CD8-positive, alpha-beta memory T cell (primary cell): ENCODE measurements at places on chromosomes 2 and 18.

DNA sequence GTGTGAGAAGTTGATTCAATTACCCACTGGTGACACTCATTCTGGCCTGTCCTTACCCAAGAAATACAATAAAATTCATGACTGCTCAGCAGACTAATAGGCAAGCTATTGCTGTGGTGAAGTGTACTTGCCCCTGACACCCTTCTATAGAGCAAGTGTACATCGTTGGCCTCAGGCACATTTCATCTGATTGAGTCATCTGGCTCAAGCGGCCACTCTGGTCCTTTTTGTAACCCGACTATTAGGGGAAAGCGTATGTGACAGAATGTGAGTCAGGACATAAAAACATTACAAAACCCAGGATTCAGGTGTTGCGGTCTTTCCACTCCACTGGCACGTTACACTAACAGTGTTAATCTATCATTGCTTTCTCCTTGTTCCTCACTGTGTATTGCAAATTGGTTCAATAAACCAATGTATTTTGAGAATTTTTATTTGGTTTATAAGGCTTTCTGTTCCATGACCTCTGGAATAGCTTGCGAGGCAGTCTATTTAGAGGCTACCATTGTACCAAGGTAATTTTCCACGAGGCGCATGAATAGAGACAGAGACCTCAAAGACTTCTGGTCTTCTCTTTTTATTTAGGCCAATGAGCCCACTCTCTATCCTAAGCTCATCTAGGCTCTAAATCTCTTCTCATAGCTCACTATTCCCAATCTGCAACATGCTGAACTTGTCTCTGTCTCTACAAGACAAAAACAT lies 10.2 kb upstream of the TTC32 start:
- no peak overlapping the region for H3K4me3 ChIP-seq
- H3K27ac ChIP-seq = no peak overlapping the region
- DNase-seq = no peak

DNA sequence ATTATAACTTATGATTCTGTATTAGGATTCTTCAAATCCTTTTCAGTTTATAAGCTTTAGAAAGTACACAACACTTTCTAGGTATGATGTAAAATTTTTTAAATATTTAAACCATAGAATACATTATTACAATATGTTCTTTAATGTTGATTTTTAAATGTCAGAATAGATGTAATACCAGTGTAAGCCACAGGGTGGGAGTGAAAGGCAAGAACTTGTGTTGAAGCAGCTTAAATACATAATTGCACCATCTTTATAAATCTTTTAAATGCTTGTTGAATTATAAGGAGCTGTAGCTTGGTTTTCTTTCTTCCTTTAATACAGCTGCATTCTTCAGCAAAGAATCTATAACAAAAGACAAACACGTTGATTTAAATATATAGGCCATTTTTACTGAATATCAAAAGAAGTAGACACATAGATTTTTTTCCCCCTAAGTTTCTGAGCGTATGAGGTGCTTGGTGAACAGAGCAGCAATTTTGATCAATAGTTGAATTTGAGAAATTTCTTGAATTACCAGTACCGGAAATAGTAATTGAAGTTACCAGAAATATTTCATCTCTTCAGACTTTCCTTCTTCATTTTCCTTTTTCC lies 63.0 kb downstream of the TANK start:
- no peak overlapping the region for H3K4me3 ChIP-seq
- H3K36me3 ChIP-seq = peaks cover 9% of the 10 kb centered on the region
- no peaks in the 10 kb centered on the region for H3K4me1 ChIP-seq
- no peaks in the 10 kb centered on the region for H3K27me3 ChIP-seq
- DNase-seq = no peak

- H3K4me3 ChIP-seq = no peak overlapping the region
- no peak for DNase-seq
- no peak overlapping the region for H3K27ac ChIP-seq
Observed at GRCh38 chr2:191778041-191778440, 68.8 kb downstream of the CAVIN2 start.

DNA sequence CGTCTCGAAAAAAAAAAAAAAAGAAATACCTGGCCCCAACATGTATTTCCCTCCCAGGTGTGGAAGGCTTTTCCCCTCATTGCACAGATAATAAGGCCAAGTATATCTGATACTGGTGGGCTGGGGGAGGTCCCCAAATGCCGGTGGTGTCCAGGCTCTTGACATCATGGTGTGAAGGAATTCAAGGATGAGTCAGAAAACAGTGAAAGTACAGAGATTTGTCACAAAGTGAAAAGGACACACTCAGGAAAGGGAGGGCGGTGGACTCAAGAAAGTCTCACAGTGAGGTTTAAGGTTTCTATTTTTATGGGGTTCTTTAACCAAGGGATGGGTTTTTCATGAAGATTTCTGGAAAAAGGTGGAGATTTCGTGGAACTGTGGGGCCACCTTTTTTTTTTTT lies 37.8 kb upstream of the FZD5 start:
- H3K36me3 ChIP-seq = no peaks in the 10 kb centered on the region
- no peaks in the 10 kb centered on the region for H3K4me1 ChIP-seq
- no peaks in the 10 kb centered on the region for H3K27me3 ChIP-seq
- no peak overlapping the region for H3K27ac ChIP-seq
- H3K4me3 ChIP-seq = no peak overlapping the region
- no peak for DNase-seq

- H3K36me3 ChIP-seq = no peaks in the 10 kb centered on the region
- H3K4me1 ChIP-seq = no peaks in the 10 kb centered on the region
- no peaks in the 10 kb centered on the region for H3K27me3 ChIP-seq
- no peak overlapping the region for H3K4me3 ChIP-seq
- no peak overlapping the region for H3K27ac ChIP-seq
Observed at GRCh38 chr2:161570424-161571050, 53.7 kb upstream of the SLC4A10 start.

- no peak overlapping the region for H3K27ac ChIP-seq
- H3K27me3 ChIP-seq = no peaks in the 10 kb centered on the region
- no peak for DNase-seq
- H3K4me1 ChIP-seq = no peaks in the 10 kb centered on the region
- no peak overlapping the region for H3K4me3 ChIP-seq
Observed at GRCh38 chr18:75279381-75279780, 68.8 kb downstream of the TSHZ1 start.

GRCh38 chr18:45554389-45554737 lies 60.9 kb upstream of the SLC14A2 start:
- DNase-seq = no peak
- no peak overlapping the region for H3K4me3 ChIP-seq
- H3K27ac ChIP-seq = no peak overlapping the region
- H3K36me3 ChIP-seq = no peaks in the 10 kb centered on the region

DNA sequence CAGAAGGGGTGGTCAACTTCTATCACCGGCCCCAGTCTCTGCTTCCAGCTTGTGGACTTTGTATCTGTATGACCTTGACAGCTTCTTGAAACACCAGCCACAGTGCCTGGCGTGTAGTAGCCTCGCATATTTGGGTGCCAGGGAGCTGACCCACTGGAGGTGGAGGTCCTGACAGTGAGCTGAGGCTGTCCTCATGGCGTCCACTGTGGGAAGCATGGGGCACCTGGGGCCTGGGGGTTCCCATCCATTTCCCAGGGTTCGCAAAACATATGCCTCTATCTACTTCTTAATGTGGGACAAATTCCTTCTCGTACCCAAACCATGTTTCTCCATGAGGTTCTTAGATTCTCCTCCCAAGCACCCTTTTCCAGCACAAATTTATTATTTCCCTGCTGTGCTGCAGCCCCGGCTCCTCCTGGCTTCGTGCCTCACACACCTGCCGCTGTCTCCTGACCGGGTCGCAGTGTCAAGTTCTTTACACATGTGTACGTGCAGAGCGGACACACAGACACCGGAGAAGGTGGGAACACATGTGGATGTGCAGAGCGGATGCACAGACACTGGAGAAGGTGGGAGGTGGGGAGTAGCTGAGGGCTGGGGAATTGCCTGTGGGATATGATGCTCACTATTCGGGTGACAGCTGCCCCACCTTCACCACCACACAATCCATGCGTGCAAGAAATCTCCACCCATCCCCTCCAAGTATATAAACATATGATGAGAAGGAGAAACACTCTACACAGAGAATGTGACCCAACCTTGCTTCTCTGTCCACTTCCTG lies 23.4 kb downstream of the TMEM18 start:
- no peak for DNase-seq
- no peaks in the 10 kb centered on the region for H3K27me3 ChIP-seq
- no peak overlapping the region for H3K4me3 ChIP-seq
- no peaks in the 10 kb centered on the region for H3K36me3 ChIP-seq

- H3K27me3 ChIP-seq = peaks cover 45% of the 10 kb centered on the region
- H3K36me3 ChIP-seq = no peaks in the 10 kb centered on the region
- peak; percentile 78 for DNase-seq
- peak overlapping the region; percentile 43 for H3K4me3 ChIP-seq
- no peak overlapping the region for H3K27ac ChIP-seq
- H3K4me1 ChIP-seq = peaks cover 11% of the 10 kb centered on the region
Observed at GRCh38 chr2:118855451-118856279, 8.2 kb upstream of the EN1 start.

- no peak for DNase-seq
- H3K4me1 ChIP-seq = no peaks in the 10 kb centered on the region
- H3K27me3 ChIP-seq = no peaks in the 10 kb centered on the region
- H3K27ac ChIP-seq = no peak overlapping the region
- no peaks in the 10 kb centered on the region for H3K36me3 ChIP-seq
Observed at GRCh38 chr18:24208270-24209035, 69.6 kb downstream of the CABYR start.

DNA sequence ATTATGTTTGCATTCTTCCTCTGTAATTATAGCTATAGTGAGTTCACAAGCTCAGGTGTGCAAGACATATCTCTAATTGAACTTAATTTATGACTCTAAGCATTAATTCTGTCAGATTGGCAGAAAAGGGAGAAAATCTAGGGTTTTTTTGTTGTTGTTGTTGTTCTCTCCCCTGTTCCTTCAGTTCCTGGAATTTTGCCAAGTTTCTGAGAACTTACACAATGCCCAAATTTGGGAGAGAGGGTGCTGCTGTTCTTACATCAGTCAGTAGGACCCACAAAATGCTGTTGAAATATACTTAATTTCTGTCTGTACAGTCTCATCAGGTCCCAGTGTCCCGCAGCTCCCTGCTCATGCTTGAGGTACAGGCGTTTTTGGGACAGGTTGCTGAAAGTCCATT lies 221.8 kb upstream of the RBMS1 start:
- H3K27me3 ChIP-seq = no peaks in the 10 kb centered on the region
- no peak overlapping the region for H3K4me3 ChIP-seq
- no peak for DNase-seq
- no peaks in the 10 kb centered on the region for H3K36me3 ChIP-seq

- H3K36me3 ChIP-seq = no peaks in the 10 kb centered on the region
- H3K4me1 ChIP-seq = no peaks in the 10 kb centered on the region
- DNase-seq = no peak
- H3K27ac ChIP-seq = no peak overlapping the region
- no peaks in the 10 kb centered on the region for H3K27me3 ChIP-seq
Observed at GRCh38 chr18:46302528-46303485, 198.6 kb downstream of the HAUS1 start.

DNA sequence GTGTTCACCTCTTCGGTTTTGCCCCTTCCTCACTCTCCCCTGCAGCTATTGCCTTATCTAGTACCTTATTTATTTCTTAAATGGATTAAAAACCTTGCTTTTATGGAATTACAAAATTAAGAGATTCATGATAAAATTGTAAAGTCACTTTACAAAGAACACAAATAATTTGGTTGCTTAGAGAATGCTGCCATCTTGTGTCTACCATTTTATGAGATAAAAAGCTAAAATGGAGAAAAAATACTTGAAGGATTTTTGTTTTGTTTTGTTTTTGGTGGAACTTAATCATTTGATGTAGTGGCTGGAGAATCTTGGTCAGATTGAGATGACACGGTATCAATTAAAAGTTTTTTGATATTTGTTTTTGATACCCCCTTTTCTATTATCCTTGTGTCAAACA lies 69.6 kb downstream of the R3HDM1 start:
- no peak for DNase-seq
- H3K27me3 ChIP-seq = no peaks in the 10 kb centered on the region
- no peaks in the 10 kb centered on the region for H3K4me1 ChIP-seq
- no peak overlapping the region for H3K4me3 ChIP-seq
- H3K36me3 ChIP-seq = no peaks in the 10 kb centered on the region
- no peak overlapping the region for H3K27ac ChIP-seq

DNA sequence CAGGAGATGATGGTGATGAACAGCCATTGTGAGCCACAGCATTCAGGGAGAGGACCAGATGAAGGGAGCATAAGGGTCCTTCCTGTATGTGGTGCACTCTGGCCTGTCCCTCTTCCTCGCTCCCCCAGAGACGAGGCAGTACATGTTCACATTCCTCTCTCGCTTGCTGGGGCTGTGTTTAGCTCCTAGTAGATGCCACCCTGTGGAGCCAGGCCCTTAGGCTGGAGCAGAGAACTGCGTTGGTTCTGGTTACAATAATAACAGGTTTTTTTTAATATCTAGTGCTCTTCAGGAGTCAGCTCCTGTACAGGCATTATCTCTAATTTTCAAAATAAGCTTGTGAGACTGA lies 171.1 kb upstream of the MYT1L start:
- no peaks in the 10 kb centered on the region for H3K36me3 ChIP-seq
- no peaks in the 10 kb centered on the region for H3K27me3 ChIP-seq
- DNase-seq = no peak
- no peaks in the 10 kb centered on the region for H3K4me1 ChIP-seq
- H3K27ac ChIP-seq = no peak overlapping the region

DNA sequence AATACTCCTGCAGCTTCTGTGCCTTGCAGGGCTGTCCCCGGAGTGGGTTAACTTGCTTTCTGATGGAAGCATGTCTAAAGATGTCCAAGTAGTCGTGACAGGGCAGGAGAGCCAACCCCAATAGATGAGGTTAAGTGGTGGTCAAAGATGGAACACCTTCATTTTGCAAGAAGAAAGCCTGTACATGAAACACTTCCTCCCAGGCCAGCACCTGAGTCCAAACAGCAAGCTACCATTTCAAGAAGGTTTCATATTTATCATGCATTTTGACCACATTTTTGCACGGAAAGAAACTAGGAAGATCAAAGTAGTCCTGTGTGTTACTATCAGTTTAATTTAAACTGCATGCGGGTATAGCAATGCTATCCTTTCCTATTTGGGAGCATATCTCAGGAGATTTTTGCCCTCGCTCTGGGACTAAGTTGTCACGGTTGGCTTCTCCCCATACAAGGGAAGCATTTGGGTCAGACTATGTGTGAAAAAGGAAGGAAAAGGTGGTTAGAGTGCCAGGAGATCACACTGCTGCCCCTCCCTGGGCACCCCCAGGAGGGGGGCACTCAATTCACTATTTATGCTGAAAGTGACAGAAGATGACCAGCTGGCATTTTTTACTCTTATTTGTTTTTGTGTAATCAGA lies 187.6 kb downstream of the ZNF521 start:
- H3K27me3 ChIP-seq = no peaks in the 10 kb centered on the region
- H3K36me3 ChIP-seq = no peaks in the 10 kb centered on the region
- H3K27ac ChIP-seq = no peak overlapping the region

GRCh38 chr2:213678437-213679218 lies 394.4 kb downstream of the SPAG16 start:
- H3K27ac ChIP-seq = no peak overlapping the region
- no peaks in the 10 kb centered on the region for H3K4me1 ChIP-seq
- no peak overlapping the region for H3K4me3 ChIP-seq
- no peaks in the 10 kb centered on the region for H3K36me3 ChIP-seq

- no peak overlapping the region for H3K27ac ChIP-seq
- H3K27me3 ChIP-seq = no peaks in the 10 kb centered on the region
- no peak overlapping the region for H3K4me3 ChIP-seq
- H3K36me3 ChIP-seq = no peaks in the 10 kb centered on the region
- no peaks in the 10 kb centered on the region for H3K4me1 ChIP-seq
- no peak for DNase-seq
Observed at GRCh38 chr2:175432021-175432420, 250.5 kb upstream of the ATP5MC3 start.

GRCh38 chr2:159035790-159036411 lies 67.5 kb downstream of the TANC1 start:
- peak; percentile 18 for DNase-seq
- H3K27me3 ChIP-seq = no peaks in the 10 kb centered on the region
- H3K36me3 ChIP-seq = no peaks in the 10 kb centered on the region
- no peak overlapping the region for H3K4me3 ChIP-seq
- no peaks in the 10 kb centered on the region for H3K4me1 ChIP-seq
- no peak overlapping the region for H3K27ac ChIP-seq
